Peyer's patch (tissue), 4 donors: ENCODE measurements at places on chromosomes 12 and 14. TPM values are rescaled to one million over a fixed set of nuclear protein-coding genes. Genes with fewer than 3 reads are reported as not detected.

DNA sequence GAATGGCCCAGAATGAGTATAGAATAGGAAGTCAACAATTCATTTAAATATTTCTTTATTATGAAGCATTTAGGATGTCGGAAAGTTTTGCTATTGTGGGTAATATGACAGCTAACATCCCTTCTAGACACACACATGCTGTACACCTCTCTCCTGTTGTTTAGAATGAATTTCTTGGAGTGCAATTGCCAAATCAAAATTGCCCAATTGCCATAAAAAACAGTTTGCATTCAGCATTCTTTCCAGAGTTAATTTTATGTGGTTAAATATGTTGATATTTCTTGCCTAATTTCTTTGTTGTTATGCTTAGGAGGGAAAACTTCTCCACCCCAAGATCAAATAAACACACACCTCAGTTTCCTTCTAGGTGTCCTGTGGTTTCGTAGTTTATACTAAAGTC, 16.9 kb upstream of the SMCO2 start:
- H3K4me1 ChIP-seq: no peaks in the 10 kb centered on the region
- no peak overlapping the region for H3K27ac ChIP-seq
- no peaks in the 10 kb centered on the region for H3K27me3 ChIP-seq
- H3K36me3 ChIP-seq: no peaks in the 10 kb centered on the region
- no peak for DNase-seq
- H3K4me3 ChIP-seq: no peak overlapping the region

DNA sequence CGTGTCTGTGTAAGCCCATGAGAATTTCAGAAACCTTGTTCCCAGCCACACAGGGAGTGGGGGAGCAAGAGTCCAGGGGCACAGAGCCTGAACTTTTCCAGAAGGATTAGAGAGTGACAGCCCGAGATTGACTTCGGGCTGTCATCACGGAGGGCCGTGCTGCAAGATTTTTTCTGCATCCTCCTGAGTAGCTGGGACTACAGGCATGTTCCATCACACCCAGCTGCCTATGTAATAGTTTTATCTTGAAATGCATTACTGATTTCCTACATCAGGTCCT, 14.4 kb downstream of the EVL start:
- DNase-seq: no peak
- H3K4me1 ChIP-seq: peaks cover 7% of the 10 kb centered on the region
- no peak overlapping the region for H3K4me3 ChIP-seq
- H3K27me3 ChIP-seq: no peaks in the 10 kb centered on the region

Gene TEDC1
- total RNA-seq: 20.6 TPM

DNA sequence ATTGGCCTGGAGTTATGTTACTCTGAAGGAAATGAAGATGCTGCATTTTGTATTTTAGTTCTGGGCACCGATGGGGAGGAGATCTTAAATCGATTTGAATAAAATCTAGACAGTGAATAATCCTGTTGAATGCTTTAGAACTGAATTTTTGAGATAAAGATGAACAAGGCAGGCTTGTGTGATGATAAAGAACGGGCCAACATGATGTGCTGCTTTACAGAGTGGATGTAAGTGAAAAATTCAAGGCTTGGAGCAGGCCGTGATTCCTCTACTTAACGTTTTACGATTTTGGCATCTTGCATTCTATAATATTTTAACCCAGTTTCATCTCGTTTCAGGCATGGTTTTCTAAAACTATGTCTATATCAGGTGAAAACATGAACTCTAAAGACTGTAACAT, 23.5 kb upstream of the BHLHE41 start:
- H3K4me1 ChIP-seq: no peaks in the 10 kb centered on the region
- H3K36me3 ChIP-seq: no peaks in the 10 kb centered on the region
- DNase-seq: no peak
- no peak overlapping the region for H3K4me3 ChIP-seq

GRCh38 chr14:74429221-74429691, 3.2 kb upstream of the SYNDIG1L start:
- H3K4me1 ChIP-seq: no peaks in the 10 kb centered on the region
- no peak overlapping the region for H3K27ac ChIP-seq
- no peaks in the 10 kb centered on the region for H3K36me3 ChIP-seq
- DNase-seq: no peak
- H3K27me3 ChIP-seq: no peaks in the 10 kb centered on the region

DNA sequence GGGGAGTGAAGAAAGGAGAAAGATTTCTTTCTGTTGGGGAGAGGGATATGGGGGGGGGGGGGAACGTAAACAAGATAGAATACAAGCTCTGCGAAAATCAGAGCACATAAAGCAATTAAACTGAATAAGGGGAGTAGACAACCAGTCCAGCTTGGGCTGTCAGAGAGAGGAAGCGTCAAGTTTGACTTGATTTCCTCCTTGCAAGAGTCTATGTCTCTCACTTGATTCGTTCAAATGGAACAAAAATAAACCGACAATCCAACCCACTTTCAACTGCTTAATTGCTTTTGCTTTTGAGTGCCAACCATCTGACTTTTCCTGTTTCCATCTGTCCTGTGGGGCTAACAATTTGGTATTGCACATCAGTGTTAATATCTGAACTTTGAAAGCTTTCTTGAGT, 942 bp downstream of the SYT1 start:
- H3K27ac ChIP-seq: no peak overlapping the region
- no peaks in the 10 kb centered on the region for H3K36me3 ChIP-seq
- no peaks in the 10 kb centered on the region for H3K4me1 ChIP-seq
- H3K27me3 ChIP-seq: no peaks in the 10 kb centered on the region
- DNase-seq: no peak
- H3K4me3 ChIP-seq: no peak overlapping the region

- no peaks in the 10 kb centered on the region for H3K27me3 ChIP-seq
- H3K36me3 ChIP-seq: no peaks in the 10 kb centered on the region
- no peak overlapping the region for H3K27ac ChIP-seq
- no peak overlapping the region for H3K4me3 ChIP-seq
- no peaks in the 10 kb centered on the region for H3K4me1 ChIP-seq
These were observed 173.5 kb downstream of the PLCZ1 start for GRCh38 chr12:18564306-18564705.

DNA sequence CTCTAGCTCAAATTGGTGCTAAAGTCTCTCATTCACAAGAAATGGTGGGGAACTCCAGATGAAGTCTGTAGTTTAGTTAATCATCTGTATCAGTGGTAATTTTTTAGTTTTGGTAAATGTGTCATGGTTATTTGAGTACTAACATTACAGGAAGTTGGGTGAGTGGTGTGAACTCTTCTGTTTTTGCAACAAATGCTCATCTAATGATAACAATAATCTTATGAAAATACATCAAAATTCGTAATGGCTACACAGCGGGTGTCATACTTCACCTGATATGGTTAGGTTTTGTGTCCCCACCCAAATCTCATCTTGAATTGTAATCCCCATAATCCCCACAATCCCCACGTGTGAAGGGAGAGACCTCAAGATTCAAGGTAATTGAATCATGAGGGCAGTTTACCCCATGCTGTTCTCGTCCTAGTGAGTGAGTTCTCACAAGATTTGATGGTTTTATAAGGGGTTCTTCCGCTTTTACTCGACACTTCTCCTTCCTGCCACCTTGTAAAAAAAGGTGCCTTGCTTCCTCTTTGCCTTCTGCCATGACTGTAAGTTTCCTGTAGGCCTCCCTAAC, 209.3 kb upstream of the FOXN3 start:
- H3K27me3 ChIP-seq: no peaks in the 10 kb centered on the region
- no peak overlapping the region for H3K4me3 ChIP-seq
- H3K36me3 ChIP-seq: no peaks in the 10 kb centered on the region
- no peak overlapping the region for H3K27ac ChIP-seq
- no peak for DNase-seq

GRCh38 chr14:54501480-54501879, 8.2 kb upstream of the CGRRF1 start:
- H3K27me3 ChIP-seq: no peaks in the 10 kb centered on the region
- H3K4me3 ChIP-seq: no peak overlapping the region
- no peak for DNase-seq
- no peak overlapping the region for H3K27ac ChIP-seq

Gene LIN7A
- total RNA-seq: 28.2 TPM

GRCh38 chr14:65813760-65814384, 401.3 kb downstream of the FUT8 start:
- no peaks in the 10 kb centered on the region for H3K36me3 ChIP-seq
- no peak overlapping the region for H3K4me3 ChIP-seq
- DNase-seq: no peak
- no peaks in the 10 kb centered on the region for H3K27me3 ChIP-seq
- no peaks in the 10 kb centered on the region for H3K4me1 ChIP-seq

DNA sequence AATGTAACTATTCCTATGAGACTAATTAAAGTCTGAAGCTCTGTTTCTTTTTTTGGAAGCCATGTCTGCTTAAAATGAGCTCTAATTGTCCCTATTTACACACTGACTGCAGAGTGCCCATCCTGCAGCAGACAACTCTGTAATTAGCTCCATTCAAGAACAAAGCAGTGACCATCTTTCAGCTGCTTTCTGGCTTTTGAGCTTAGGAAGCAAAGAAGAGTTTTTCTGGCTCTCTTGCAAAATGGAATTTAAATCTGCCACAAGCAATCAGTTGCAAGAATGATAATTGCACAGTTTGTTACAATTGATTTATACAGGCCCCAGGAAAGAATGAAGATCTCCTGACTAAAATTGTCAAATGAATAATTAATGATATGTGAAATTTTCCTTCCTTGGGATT, 83.4 kb downstream of the GAS2L3 start:
- H3K27ac ChIP-seq: no peak overlapping the region
- H3K4me3 ChIP-seq: no peak overlapping the region
- no peaks in the 10 kb centered on the region for H3K4me1 ChIP-seq
- no peaks in the 10 kb centered on the region for H3K27me3 ChIP-seq
- no peaks in the 10 kb centered on the region for H3K36me3 ChIP-seq

- no peak overlapping the region for H3K27ac ChIP-seq
- no peaks in the 10 kb centered on the region for H3K27me3 ChIP-seq
- H3K4me3 ChIP-seq: no peak overlapping the region
- no peaks in the 10 kb centered on the region for H3K4me1 ChIP-seq
These were observed 19.3 kb downstream of the CPNE8 start for GRCh38 chr12:38886064-38886463.

Gene TCL1A
- 14.9 TPM for total RNA-seq

DNA sequence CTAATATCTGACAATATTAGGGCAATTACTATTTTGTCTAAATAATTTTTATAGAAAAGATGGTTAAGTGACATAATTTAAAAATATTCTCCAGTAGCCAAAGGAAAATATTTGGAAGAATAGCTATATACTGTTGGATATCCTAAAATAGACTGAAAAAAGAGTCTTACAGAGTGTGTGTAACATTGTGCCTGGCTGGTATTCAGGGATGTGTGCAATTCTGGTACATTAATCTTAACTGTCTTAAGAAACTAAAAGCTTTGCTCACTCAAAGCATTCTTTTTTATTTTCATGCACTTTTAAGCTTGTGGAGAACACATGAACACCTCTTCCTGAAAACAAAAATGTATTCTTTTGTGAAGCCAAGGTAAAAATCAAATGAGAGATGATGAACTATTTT, 10.1 kb upstream of the NR2C1 start:
- H3K36me3 ChIP-seq: no peaks in the 10 kb centered on the region
- peak overlapping the region; percentile 55 for H3K27ac ChIP-seq
- no peaks in the 10 kb centered on the region for H3K27me3 ChIP-seq
- no peak overlapping the region for H3K4me3 ChIP-seq

- no peaks in the 10 kb centered on the region for H3K4me1 ChIP-seq
- no peak overlapping the region for H3K4me3 ChIP-seq
- no peaks in the 10 kb centered on the region for H3K27me3 ChIP-seq
- H3K27ac ChIP-seq: no peak overlapping the region
- no peak for DNase-seq
These were observed 33.0 kb downstream of the RDH12 start for GRCh38 chr14:67734675-67735074.

DNA sequence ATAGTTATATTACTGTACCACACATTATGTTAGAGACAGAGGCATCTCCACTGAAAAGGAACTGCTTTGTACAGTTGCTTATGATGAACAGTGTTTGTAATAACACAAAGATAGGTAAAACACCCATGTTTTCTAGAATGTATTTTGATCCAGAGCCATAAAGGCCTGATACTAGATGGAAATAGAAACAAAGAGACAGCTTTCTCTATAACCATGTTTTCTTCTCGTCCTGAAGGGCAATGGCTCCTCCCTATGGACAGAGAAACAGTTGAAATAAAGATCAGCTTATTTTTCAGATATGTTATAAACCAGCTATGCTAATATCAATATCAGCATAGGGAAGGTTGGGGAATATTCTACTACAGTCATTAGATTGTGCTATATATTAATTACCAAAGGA, 109.2 kb downstream of the ATXN7L3B start:
- H3K36me3 ChIP-seq: no peaks in the 10 kb centered on the region
- DNase-seq: no peak

Gene PMEL
- 2.5 TPM for total RNA-seq

Gene GYS2
- total RNA-seq: not detected

Gene STYK1
- 5.8 TPM for total RNA-seq

GRCh38 chr12:78490861-78491260, 373.7 kb upstream of the SYT1 start:
- no peaks in the 10 kb centered on the region for H3K27me3 ChIP-seq
- no peak for DNase-seq
- H3K36me3 ChIP-seq: no peaks in the 10 kb centered on the region
- H3K27ac ChIP-seq: no peak overlapping the region
- no peaks in the 10 kb centered on the region for H3K4me1 ChIP-seq

Gene ZC3H14
- 93.3 TPM for total RNA-seq

Gene IAPP
- total RNA-seq: not detected

DNA sequence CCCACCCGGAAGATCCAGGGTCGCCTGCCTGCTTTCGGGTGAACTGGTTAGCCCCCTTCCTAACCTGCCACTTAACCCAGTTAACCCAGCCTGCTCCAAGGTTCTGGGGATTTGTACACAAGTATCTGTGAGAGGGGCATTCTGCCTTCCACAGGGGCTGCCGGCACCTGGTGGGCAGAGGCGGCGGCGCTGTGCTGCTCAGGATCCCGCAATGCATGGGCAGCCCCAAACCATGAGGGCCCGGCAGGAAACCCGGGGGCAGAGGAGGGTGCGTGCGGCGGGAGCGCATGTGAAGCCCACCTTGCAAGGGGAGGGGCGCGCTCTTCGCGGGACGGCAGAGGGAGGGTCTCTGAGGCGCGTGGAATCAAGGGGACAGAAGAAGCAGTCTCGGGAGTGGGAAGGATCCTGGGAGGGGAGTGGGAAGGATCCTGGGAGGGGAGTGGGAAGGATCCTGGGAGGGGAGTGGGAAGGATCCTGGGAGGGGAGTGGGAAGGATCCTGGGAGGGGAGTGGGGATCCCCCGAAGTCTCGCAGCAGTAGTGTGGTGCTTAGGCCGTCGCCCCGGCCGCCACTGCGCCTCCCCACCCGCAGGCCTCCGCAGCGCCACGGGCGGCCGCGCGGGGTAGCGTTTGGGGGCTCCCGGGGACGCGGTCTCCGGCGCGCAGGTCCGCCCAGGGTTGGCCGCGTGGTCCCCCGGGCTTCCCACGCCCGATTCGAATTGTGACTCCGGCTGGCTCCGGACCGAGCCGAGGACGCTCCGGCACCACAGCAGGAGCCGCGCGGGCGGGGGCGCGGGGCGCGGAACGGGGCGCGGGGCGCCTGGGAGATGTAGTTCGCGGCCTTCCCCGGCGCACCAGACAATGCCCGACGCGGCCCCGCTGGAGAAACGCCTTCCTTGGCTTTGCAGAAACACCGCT, 4.9 kb upstream of the MTA1 start:
- peaks cover 8% of the 10 kb centered on the region for H3K27me3 ChIP-seq
- H3K36me3 ChIP-seq: no peaks in the 10 kb centered on the region
- H3K4me3 ChIP-seq: peak overlapping the region; percentile 52
- H3K4me1 ChIP-seq: peaks cover 29% of the 10 kb centered on the region
- H3K27ac ChIP-seq: no peak overlapping the region
- peak; percentile 46 for DNase-seq
